C1 segment of cervical spinal cord (tissue), 14 donors: ENCODE measurements at places on chromosomes 13 and 19.

- DNase-seq = no peak
These were observed 92.7 kb downstream of the SUCLA2 start for GRCh38 chr13:47908197-47908902.

GRCh38 chr13:28313579-28313978 is 175.2 kb downstream of the PAN3 start:
- no peak for DNase-seq

DNA sequence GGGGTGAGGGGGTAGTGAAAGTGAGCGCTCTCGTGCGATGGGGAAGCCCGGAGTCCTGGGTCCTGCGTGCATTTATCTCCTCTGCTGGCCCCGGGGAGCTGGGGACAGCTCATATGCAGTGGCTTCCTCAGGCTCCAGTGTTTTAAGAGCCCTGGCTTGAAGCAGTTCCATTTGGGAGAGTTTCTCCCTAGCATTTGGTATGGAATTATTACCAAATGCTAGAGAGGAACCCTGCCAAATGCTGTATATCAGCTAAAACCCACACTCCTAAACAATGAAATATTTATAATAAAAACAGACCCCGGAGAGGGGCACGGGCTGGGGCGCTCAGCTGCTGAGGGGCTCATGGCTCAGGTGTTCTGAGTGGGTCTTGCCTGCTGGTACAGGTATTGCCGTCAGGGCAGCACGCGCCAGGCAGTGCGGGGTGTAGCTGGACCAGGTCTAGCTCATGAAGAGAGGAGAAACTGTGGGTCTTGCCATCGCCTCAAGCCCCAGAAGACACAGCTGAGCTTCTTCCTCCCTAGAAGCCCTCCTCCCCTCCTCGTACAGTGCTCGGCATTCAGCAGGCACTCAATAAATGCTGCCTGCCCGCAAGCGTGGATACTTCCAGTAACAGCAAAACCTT is 163.6 kb upstream of the ZNF536 start:
- no peak for DNase-seq

DNA sequence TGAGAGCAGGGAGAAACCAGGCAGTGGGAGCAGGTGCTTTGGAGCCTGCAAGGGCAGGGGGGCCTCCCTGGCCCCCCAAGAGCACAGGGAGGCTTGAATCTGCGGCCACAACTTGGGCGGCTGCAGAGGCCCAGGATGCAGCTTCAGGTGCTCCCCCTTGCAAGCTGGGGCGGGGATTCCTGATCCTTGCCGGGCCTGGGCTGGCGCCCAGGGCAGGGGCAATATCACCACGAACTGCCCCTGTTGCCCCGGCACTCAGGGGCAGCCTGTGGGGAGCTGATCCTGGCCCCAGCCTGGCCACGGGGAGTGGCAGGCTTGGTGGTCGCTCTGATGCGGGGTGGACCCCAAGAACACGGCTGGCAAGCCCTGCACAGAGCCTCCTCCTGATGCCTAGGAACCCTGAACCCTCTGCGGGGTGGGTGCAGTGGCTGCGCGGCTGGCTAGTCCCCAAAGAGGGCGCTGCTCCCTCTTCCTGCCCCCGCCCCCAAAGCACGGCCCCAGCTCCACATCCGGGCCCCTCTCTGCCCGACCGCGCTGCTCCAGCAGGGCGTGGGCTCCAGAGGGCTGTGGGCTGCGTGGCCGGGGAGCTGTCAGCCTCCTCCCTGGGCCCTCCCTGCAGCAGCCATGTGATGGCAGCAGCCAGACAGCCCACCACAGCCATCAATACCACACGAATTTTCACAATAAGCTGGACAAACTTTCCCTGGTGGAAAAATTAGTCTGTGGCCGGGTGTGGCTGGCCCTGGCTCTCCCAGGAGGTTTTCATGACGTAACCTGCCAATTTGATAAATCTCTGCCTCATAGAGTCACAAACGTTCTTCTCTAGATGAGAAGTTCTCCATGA is 21.0 kb downstream of the TNFSF9 start:
- no peak for DNase-seq

GRCh38 chr13:38883783-38884182 is 106.8 kb downstream of the STOML3 start:
- DNase-seq = no peak

- no peak for DNase-seq
These were observed 8.1 kb upstream of the ARL11 start for GRCh38 chr13:49620170-49620621.

- DNase-seq = no peak
These were observed 14.8 kb upstream of the SPATA13 start for GRCh38 chr13:24145674-24146073.

DNA sequence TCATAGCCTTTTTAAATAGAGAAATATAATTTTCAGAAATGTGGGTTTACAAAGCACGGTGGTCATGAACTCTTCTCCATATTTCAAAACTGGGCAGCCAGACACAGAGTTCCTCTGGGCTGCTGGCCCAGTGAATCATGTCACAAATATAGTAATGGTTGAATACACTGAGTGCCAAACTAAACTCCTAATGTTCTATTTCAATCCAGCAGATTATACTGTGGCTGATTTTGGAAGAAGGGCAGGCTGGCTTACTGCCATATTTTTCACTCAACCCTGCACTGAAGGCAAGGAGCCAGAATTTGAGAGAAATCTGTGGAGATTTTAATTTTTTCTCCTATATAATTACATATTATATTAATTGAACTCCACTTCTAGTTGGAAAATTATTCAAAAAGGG is 17.0 kb upstream of the PRR20A start:
- DNase-seq = no peak

DNA sequence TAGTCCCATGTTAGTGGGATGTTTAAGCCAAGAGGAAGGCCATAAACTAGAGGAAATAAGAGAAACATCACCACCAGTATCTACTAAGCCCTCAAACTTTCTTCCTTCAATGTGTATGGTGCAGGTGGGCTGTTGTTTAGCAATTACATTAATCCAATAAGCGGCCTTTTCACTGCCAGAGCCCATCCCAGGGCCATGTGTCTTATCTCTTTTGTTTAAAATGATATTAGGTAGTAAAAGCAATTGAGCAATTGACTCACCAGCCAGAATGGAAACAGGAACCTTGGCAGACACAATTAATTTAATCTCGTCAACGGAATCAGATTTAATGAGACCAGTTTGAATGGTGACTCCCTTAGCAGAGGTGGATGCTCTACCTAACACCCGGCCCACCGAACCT is 1503.5 kb downstream of the UQCRFS1 start:
- no peak for DNase-seq

DNA sequence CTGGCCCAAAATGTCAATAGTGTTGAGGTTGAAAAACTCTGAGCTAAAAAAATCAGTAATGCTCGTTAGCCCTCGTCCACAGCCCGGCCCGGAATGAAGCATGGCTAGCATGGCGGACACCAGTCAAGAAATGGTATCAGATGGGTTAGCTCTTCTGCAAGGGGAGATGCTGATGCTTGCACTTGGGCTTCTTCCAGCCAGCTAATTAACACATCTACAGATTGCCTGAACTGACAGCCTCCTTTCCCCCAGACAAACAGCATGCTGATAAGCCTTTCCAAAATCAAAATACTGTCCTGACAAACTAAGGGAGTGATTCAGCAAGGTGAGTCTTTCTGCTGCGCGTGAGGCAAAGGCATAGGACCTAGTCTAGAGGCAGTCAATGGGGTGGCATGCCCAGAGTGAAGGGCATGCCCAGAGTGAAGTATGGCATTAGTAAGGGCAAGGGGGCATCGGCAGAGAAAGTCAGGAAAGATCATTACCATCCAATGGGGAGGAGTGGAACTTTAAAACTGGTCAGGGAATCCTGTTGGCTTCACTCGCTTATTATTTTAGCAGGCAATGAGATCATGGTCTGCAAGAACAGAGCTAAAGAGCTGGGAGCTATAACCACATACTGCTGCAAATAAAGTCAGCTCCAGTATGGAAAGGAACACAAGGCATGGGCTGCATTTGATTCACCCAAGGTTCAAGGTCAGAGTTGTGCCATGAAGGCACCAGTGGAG is 30.2 kb upstream of the UBE2L5 start:
- no peak for DNase-seq

DNA sequence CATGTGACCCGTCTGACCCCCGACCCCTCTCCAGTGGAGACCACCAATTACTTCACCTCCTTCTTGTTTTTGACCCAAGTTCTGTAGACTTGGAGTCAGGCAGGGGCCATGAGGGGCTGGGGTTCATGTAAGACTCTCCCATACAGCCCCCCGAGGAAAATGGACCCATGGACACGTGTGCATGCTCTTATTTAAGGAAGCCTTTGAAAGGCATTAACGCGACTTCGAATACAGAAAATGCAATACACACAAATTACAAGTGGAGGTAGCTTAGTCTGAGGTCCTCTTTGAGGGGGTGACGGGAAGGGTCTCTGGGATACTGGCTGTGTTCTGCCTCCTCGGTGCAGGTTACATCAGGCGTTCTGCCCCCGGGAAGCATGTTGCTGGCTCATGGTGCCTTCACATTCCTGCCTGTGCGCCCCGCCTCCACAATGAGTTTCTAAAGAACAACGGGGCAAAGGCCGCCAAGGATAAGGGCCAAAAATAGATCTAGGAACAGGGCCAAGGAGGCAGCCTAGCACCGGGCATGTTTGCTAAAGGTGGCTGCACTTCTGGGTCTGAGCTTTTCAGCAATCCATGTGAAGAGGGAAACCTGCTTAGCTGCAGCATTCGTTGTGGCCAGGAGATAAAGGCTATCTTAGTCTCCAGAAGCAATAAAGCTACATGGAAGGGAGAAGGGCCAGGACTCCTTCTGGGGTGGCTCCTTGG is 54.5 kb downstream of the RAB20 start:
- DNase-seq = no peak

GRCh38 chr19:19750842-19751790 is 18.2 kb upstream of the ZNF14 start:
- no peak for DNase-seq

DNA sequence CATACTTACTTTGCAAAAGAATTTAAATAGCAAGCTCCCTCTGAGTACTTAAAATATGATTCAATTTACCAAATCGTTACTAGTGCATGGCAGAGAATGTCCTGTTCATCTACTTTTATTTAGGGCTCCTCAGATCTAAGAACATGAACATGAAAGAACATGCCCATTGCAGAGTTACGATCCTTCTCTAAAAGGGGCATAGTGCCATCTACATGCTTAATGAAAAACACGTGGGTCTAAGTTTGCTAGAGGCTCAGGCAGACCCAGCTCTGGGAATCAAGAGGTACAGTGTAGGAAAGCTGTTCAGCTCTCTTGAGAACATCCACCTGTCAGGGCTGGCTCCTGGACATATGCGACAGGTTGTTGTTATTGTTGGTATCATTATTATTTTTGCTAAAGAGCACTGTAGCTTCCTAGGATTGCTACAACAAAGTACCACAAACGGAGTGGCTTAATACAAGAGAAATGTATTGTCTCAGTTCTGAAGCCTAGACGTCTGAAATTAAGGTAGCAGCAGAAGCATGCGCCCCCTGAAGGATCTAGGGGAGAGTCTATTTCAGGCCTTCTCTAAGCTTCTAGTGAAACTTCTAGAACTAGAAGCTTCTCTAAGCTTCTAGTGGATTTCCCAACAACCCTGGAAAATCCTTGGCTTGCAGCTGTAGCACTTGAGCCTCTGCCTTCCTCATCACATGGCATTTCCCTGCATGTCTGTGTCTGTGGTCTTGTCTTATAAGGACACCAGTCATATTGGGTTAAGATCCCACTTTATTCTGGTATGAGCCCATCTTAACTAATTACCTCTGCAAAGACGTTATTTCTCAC is 133.9 kb downstream of the DCT start:
- DNase-seq = no peak

GRCh38 chr19:19743176-19743575 is 10.3 kb upstream of the ZNF14 start:
- DNase-seq = no peak

DNA sequence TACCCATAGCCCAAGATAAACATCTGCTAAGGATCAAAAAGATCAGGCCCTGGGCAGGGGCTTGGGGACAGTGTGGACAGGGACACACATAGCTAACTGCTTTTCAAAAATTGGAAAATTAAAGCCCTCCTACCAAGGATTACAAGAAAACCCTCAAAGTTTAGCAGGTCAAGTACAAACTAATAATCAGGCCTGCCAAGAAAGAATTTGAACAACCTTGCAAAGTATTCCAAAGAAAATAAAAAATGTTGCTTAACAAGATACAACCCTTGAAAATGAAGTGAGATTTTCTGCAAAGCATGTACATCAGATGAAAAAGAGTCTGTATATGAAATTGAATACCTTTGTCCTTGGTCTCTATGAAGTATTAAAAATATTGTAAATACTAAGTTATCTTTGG is 67.3 kb downstream of the KLF12 start:
- DNase-seq = no peak

GRCh38 chr13:35835989-35836388 is 295.2 kb downstream of the DCLK1 start:
- DNase-seq = no peak
